ENCODE measurements at places on chromosomes 6 and 20. TPM values are rescaled to one million over a fixed set of nuclear protein-coding genes. Genes with fewer than 3 reads are reported as not detected.

- DNase-seq: no peak
Measured at GRCh38 chr6:114997813-114998292, 655.0 kb upstream of the HS3ST5 start.

The TCP11 gene
- total RNA-seq: not detected

- DNase-seq: no peak
Measured at GRCh38 chr20:35641743-35642142, 23.0 kb downstream of the CPNE1 start.

GRCh38 chr20:9482180-9482579 is 32.2 kb upstream of the LAMP5 start:
- DNase-seq: no peak

GRCh38 chr6:149037051-149037671 is 280.4 kb upstream of the TAB2 start:
- no peak for DNase-seq

The CTAGE9 gene
- not detected for total RNA-seq

GRCh38 chr6:31272436-31272835 is 544 bp upstream of the HLA-C start:
- DNase-seq: no peak

The EGFL8 gene
- total RNA-seq: 14.3 TPM

Data from chondrocyte (in vitro differentiated cells).